Heart left ventricle (tissue), 16 donors: ENCODE measurements at places on chromosomes 7 and 10.

- peak; percentile 88 for DNase-seq
Observed at GRCh38 chr7:108525327-108525984, 479 bp downstream of the PNPLA8 start.

DNA sequence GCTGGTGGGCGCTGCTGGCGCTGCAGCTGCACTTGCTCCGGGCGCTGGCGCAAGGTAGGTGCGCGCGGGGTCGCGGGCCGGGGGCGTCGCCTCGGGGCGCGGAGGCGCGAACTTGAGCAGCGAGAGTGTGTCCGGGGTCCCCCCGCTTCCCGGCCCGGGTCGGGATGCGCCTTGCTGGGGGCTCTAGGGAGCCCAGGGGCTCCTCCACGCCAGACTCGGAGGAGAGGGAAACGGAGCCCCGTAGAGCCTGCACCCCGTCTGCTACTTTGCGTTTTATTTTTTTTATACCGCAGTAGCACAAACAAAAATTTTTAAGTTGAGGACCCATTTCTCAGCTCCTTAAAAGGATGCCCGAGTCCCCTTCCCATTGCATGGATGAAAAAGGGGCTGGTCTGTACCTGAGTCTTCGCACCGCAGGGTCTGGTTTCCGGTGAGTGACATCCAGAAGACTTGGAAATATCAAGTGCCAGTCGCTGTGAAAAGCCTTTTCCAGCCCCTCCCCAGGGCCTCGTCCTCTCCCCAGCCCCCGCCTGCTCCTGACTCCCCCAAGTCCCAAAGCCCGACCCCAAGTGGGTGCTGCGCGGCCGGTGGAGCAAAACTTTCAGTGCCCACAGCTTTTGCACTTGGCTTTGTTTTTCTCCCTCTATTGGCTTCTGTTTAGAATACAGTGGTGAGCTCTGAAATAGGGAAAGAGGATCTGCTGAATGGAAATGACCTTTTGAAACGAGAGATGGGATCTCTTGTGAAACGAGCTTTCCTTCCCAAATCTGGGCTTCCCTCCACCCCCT, 973 bp downstream of the SDK1 start:
- DNase-seq: no peak

DNA sequence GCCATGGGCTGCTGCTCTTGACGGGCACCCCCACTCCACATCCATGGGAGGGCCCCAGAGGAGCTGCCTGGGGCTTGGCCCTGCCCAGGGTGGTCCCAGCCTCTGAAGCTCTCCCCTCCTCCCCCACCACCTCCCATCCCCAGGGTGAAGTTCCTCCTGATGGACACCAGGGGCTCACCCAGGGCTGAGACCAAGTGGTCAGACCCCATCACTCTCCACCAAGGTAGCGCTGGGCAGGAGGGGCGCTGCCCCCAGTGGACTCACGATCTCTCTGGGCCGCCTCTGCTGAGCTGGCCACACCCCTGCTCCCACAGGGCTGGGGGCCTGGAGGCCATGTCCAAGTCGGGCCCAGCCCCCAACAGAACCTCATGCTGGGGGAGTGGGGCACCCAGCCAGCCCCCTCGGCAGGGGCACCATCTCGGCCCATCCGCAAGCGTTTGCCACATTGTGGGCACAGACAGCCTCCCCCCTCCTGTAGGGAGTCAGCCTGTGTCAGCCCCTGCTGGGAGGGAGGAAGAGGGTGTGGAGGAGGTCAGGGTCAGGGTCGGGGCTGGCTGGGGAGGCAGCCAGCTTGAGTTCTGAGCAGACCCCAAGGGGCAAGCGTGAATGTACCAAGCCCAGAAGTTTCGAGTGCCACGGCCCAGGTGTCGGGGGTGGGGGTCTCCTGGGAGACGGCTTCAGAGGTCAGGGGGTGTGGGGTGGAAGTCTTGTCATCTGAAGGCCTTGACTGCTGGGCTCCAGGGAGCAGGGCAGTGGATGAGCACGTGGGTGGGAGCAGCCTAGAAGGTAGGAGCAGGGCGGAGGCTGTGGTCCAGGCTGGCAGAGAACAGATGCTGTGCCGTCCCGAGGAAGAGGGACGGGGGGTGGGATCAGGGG, 2.8 kb downstream of the UPK3B start:
- no peak for DNase-seq

GRCh38 chr10:23095966-23096801, 805 bp downstream of the MSRB2 start:
- DNase-seq: peak; percentile 60

DNA sequence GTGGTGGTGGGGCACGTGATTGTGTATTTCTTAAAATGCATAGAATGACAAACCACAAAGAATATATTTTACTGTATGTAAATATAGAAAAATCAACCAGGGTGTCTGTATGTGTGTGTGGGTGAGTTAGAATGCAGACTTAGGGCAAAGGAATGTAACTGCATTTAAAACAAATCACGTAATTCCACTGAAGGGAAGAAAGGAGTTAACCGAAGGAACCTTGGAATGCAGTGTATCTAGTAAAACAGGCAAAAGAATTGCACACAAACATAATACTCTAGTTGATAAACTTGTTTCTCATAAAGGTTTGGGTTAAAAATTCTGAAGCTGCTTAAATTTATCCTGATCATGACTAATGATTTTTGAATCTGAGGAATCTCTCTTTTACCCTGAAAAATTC, 134.9 kb downstream of the ADRA2A start:
- DNase-seq: no peak
